ENCODE measurements at places on chromosomes 1 and 21. TPM values are rescaled to one million over a fixed set of nuclear protein-coding genes. Genes with fewer than 3 reads are reported as not detected.

The PLPPR4 gene
- 2.0 TPM for total RNA-seq

The LRRC71 gene
- total RNA-seq: not detected

The NLRP3 gene
- total RNA-seq: not detected

The MCL1 gene
- total RNA-seq: 187 TPM

The BGLAP gene
- total RNA-seq: 3.1 TPM

The DIO1 gene
- total RNA-seq: 4.1 TPM

The FASLG gene
- total RNA-seq: not detected

The LHX8 gene
- total RNA-seq: 0.31 TPM

The FNDC5 gene
- total RNA-seq: 49.9 TPM

The FCRL5 gene
- not detected for total RNA-seq

DNA sequence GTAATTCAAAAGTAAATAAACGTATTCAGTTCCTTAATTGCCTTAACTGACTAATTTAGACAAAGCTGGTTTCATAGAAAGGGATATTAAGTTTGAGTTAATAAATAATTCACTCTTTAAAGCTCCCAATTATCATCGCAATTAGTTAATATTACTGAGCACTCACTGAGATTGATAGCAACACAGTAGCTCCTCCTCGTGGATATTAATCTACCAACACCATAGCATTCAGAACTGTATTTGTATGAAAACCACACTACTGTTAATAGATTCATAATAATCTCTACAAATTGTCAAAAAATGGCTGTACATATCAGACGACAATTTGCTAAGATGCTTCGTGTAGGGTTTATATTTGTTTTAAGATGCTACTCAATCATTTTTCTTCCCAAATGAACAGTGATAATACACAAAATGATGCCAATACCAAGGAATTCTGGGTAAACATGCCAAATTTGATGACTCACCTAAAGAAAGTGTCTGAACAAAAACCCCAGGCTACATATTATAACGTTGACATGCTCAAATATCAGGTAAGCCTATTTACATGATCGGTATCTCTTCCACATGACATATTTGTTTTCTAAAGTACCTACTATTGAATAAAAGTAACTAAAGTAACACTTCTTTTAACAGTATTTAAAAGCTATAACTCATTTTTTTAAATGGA lies 18.8 kb upstream of the DYNLT5 start:
- no peak for DNase-seq

GRCh38 chr1:12608311-12608957 lies 9.6 kb downstream of the DHRS3 start:
- no peak for DNase-seq

DNA sequence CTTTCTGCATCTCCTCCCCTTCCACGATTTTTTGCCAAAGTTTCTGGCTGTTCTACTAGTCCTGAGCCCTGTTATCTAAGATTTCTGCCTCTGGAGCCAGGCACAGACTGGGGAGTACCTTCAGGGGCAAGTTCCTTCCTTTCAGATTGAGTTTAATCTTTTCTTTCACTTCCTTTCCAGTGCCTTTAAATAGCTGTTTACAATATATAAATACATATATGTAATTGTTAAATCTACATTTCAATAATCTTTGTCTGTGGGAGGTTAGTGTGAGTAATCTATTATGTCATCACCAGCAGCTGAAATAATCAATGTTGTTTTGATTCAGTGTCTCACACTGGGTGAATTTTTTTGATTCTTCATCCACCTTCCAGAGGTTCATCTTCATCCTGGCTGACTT lies 31.8 kb downstream of the DIPK1A start:
- DNase-seq: no peak

DNA sequence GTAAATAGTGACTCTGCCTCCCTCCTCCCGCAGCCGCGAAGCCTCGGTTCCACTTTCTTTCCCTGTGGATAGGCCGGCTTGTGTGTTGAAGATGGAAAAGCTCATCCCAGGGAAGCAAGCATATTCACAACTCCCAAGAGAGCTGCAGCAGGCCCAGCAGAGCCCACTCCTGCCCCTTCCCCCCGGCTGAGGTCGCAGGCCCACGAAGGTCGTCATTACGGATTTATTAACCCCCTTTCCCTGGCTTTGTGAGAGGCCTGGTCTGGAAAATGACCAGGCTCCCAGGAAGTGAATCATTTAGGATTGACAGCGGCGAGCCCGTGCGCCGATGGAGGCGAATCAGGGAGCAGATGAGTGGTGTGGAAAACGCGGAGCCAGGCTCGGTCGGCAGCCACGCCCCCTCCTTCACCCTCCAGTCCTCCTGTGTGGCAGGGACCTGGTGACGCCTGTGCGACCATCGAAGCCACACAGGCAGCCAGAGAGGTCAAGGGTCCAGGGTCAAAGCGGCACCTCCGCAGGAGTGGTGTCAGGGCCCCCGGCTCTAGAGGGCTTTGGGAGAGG lies 93.4 kb downstream of the PRDM16 start:
- no peak for DNase-seq

DNA sequence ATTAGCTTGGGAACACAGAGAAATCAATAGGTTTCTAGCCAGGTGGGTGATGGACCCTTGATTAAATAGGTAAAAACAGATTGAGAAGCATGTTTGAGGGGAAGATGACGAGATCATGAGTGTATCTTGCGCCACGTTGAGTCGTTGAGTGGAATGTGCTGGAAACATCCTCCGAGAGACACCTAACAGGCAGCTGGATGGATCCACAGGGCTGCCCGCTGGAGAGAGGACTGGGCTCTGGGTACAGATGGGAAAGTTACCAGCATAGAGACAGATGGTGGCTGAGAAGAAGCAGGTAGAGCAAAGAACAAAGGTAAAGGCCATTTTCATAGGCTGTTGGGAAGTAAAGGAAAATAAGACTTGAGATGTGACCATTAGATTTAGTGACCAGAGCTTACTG lies 15.6 kb downstream of the BATF3 start:
- DNase-seq: no peak

DNA sequence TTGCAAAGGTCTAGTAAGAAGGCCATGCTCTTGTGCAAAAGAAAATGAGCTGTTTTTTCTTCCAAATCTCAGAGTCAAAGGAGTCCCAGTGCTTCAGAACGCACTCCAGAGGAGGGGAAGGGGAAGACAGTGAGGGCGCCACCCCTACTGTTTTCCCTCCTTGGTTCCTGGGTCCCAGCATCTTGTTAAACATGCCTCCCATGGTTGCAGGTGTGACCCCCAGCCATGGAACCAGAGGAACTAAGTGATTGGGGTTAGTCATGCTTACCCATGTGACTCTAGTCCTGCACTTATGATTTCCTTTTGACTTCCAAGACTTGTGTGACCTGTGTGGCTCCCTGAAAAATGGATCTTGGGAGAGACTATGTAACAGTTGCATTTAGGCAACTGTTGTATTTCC lies 6.1 kb upstream of the AKR7A3 start:
- no peak for DNase-seq

DNA sequence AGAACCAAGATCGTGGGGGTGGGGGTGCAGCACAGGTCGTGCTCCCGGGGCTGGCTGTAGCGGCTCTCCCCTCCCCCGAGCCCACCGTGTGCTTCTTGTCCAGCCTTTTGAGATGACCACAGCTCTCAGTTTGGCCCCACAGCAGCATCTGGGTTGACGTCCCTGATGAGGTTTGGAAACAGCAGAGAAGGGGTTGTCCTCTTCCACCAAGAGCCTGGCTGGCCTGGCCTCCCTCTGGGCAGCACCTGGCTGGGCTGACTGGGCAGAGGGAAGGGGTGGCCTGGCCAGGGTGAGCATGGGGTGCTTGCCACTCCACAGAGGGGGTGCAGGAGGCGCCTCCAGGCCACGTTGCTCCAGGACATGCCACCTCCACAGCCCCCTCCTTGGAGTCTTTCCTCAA lies 61.5 kb downstream of the SKI start:
- no peak for DNase-seq

DNA sequence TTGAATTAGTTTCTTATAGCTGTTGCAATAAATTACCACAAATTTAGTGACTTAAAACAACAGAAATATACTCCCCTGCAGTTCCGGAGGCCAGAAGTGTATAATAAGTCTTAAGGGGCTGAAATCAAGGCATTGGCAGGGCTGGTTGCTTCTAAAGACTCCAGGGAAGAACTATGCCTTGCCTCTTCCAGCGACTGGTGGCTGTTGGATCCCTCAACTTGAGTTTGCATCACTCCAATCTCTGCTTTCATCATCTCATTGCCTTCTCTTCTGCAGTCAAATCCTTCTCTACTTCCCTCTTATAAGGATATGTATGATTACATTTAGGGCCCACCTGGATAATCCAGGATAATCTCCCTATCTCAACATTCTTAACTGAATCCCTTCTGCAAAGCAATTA lies 19.1 kb upstream of the MED18 start:
- DNase-seq: no peak

GRCh38 chr1:68028566-68028965 lies 21.9 kb downstream of the DIRAS3 start:
- no peak for DNase-seq

DNA sequence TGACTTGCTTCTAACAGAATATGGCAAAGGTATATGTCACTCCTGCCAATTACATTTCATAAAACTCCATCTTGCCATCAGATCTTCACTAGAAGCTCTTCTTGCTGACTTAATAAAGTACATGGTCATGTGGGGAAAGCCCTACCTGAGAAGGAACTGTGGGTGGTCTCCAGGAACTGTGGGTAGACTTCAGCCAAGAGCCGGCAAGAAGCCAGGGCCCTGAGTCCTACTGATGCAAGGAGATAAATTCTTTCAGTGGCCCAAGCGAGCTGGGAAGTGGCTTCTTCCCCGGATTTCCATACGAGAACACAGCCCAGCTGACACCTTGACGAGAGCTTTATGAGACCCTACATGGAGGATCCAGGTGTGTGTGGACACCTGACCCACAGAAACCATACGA lies 228.7 kb downstream of the SMYD3 start:
- no peak for DNase-seq

Measured in type B pancreatic cell (in vitro differentiated cells).